ENCODE measurements at places on chromosomes 13 and 19.

DNA sequence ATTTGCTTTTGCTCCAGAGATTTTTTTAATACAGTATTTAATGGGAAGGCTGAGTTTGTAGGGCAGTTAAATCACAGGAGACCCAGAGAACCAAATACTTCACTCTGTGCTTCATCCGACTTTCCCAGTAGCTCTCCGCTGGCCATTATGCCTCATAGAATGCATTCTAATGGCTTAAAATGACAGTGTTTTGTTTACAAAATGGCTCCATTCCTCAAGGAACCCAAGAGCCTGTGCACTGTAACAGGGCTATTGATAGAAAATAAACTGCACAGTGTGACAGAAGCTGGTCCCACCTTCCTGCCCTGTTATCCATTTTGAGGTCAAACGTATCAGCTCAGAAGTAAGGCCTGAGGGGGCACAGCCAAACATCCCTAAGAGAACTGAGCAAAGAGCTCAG is 136.5 kb downstream of the RAP2A start:
- DNase-seq: no peak

- DNase-seq: no peak
Observed at GRCh38 chr19:7516333-7516732, 430 bp downstream of the ZNF358 start.

GRCh38 chr19:13652810-13653590 is 111.3 kb upstream of the MRI1 start:
- DNase-seq: no peak

DNA sequence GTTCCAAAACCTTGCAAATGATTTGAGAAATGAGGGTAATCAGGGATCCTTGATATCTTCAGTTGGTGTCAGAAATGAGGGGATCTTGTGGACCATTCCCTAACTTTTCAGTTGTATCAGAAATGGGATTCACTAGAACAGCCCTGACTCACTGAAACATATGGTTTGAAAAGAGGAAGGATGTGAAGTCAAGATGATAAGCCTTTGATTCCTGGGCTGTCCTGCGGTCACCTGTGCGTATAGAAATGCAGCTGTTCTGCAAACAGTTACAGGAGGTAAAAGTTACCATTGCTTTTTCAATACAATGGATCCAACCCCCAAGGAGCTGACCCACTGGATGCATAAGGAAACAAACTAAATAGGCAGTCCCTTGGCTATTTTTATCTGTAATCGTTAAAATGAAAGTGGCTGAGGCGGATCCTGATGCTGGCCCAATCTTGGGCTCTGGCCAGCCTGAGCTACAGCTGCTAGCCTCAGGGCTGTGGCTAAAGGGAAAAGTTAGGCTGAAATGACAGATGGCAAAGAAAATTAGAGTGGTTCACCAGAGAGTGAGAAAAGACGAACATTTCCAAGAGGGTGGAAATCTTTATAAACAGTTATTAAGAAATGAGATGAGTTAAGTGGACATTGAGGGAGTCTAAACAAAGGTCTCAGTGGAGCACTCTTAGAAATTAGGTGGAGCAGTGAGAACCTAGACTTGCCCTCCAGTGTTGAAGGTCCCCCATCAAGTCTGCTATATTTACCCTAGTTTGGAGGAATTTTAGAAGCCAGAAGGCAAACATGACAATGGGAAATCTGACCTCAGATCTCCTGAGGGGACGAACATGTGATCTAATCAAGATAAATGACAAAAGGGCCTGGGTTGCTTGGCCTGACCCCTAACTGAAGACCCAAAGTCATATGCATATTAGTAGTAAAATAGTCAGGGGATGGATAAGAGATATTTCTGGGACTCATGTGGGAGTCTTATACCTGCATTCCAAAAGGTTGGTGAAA is 7.6 kb downstream of the SIGLECL1 start:
- no peak for DNase-seq

DNA sequence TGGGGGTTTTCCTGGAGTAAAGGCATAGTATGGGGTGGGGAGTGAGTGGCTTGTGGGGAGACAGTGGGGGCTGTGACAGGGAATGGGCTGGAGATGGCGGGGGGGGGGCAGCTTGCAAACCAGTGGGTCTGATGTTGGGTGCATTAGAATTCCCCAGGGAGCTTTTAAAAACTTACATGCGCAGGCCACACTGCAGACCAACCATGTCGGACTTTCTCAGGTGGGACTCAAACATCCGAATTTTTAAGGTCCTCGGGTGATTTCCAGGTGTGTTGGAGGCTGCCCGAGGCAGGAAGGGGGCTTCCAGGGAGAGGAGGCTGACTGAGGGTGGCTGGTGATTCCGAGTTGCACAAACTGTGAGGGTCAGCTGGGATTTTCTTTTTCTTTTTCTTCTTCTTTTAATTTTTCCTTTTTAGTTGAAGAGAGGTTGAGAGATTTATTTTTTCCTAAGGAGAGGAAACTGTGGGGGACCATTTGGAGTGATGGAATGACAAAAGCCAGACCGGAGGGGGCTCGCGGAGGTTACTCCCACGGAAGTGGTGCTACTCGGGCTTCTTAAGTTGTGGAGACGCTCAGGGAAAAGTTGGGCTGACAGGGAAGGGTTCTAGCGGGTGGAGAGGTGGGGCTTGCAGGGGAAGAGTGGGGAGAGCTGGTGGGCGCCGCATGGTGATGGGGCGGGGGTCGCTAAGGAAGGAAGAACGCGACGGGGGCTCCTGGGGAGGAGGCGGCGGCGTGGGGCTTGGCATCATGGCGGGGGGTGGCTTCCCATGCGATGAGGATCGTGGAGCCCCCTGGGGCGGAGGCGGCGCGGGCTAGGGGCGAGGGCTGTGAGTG is 997 bp upstream of the CACNG8 start:
- DNase-seq: no peak

- no peak for DNase-seq
Observed at GRCh38 chr19:16062789-16063188, 13.5 kb upstream of the TPM4 start.

Measured in HS-5 (cell line).